Activated T-helper 9 cell treated with anti-CD3 and anti-CD28 coated beads, Interleukin-2, amount 50 U/mL, for 16 hours (primary cell): ENCODE measurements at places on chromosomes 3 and 15.

DNA sequence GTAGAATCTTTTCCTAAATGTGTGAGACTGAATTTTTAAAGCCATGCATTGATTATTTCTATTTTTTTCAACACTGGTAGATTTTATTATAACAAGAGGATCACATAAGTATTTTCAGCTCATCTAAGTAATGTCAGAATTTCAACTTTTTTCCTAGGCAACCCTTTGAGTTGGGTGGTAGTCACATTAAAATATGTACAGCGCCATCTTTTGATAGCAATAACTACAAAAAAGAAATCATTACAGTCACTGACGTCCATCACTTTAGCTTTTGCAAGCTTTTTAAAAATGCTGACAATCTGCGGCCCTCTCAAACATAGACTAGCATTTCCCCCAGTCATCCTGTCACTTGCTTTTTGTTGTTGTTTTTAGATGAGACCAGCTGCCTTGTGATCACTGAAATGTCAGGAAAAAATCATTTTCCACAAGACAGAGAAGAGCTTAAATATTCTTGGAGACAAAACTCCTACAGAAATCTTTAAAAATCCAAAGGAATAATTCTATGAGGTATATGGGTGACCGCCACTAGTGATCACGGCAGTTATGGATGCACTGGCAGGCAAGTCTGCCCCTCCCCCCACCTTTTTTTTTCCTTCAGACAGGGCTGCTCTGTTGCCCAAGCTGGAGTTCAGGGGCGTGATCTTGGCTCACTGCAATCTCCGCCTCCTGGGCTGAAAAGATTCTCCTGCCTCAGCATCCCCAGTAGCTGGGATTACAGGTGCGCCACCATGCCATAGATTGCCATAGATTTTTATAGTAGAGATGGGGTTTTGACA, 384.0 kb upstream of the KCNMB2 start:
- no peak for DNase-seq

- no peak for DNase-seq
Measured at GRCh38 chr3:14418296-14419250, 16.2 kb downstream of the SLC6A6 start.

DNA sequence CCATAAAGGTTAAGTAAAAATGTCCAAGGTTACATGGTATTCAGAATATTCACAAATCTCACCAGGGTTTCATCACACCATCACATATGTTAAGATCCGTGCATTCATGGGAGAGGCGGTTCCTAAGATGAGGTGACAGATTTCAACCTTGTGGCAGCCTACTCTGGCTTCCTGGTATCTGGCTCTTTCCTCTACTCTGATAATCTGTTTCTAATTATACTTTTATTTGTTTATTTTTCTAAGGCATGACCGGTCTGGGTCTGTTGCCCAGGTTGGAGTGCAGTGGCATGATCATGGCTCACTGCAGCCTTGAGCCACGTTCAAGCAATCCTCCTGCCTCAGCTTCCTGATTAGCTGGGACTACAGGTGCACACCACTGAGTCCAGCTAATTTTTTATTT, 34.4 kb downstream of the RAF1 start:
- no peak for DNase-seq

DNA sequence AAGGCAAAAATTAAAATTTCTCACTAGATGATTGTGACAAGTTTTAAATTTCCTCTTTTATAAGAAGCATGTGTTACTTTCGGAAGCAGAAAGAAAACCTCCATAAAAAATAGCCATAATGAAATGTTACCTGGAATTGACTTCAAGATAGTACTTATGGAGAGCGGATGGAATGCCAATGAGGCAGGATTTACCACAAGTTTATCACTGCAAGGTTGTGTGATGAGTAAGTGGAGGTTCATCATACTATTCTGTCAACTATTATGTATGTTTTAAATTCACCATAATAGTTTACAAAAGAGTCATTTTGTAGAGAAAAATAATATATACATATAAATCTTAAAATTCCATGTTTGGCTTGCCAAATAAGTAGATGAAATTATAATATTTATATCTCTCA, 230.3 kb downstream of the SCAPER start:
- DNase-seq, result no peak

DNA sequence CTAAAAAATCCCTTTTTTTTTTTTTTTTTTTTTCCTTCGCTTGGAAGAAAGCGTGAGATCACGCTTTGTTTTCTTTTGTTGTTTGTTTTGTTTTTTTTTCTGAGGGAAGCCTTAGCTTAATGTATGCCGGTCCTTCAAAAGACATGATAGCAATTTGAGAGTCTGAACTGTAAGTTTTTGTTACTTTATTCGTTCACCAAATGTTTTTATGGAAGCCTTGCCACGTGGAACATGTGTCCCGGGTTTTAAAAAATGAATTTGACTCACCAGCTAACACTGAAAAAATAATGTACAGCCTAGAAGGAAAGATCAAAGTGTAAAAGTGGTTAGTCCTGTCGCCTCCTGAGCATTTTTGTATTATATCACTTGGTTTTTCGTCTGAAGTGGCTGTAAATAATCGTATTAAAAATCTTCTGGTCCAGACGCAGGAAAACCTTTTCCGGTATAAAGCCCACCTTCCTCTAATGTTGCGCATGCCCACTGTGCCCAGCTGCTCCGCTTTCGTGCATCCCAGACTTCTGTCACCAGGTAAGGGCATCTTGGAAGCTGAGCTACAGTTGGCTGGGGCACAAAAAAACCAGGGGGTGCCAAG, 795 bp upstream of the MYNN start:
- no peak for DNase-seq

- no peak for DNase-seq
Measured at GRCh38 chr3:45975686-45976085, 19.9 kb downstream of the FYCO1 start.

- DNase-seq, result no peak
Measured at GRCh38 chr15:73518876-73519733, 76.1 kb downstream of the REC114 start.

DNA sequence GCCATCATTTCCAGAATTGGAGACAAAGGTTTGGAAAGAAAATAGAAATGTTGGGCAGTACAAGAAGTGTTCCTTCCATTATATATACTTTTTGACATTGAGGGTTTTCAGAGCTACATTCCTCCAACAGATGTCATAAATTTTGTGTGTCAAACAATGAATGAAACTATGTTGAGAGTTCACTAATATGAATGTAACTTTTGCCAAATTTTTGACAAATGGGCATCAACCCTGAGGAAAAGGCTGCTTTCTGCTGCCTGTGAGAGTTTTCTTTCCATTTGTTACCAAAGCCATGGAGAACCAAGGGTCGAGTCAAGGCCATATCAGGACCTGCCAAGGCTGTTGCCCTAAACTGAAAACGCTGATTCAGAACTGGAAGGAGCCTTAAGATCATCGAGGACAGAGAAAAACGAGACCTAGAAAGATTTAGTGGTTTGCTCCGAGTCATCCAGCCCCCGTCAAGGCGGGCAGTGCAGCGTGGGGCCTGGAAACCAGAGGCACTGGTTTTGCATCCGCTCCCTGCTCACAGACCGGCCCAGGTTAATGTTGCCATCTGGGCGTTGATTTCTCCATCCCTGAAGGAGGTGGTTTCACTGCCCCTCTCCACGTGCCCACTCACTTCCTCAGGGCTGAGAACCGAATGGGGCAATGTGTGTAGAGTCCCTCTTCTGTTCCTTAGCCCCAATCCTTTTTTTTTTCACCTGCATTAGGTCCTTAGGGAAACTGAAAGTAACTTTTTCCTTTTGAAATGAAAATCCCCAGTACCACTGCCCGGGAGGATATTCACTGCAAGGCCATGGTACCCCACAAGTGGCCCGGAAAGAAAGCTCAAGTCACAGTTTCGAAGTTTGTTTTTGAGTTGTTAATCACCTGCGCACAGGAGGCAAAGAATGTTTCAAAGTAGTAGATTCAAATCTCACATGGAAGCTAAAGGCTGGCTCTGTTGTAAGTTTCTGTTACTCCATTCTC, 32.8 kb downstream of the TPM1 start:
- no peak for DNase-seq

GRCh38 chr3:72408983-72409779, 439.1 kb downstream of the SHQ1 start:
- no peak for DNase-seq

DNA sequence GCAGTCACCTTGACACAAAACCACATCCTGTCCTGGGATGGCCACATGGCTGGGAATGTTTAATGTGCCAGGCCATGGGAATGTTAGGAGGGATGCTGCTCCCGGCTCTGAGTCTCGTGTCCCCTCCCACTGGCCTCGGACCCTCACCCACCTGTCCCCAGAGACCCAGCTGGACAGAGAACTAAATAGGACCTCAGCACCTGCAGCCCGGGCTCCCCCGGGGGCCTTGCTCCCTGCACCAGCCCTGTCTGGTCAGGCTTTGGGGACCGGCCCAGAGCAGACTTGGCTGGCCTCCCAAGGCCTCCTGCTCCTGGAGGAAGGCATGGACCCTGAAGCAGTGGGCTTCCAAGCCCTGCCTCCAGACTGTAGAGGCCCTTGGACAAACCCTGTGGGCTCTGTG, 100.0 kb upstream of the IQSEC1 start:
- no peak for DNase-seq

DNA sequence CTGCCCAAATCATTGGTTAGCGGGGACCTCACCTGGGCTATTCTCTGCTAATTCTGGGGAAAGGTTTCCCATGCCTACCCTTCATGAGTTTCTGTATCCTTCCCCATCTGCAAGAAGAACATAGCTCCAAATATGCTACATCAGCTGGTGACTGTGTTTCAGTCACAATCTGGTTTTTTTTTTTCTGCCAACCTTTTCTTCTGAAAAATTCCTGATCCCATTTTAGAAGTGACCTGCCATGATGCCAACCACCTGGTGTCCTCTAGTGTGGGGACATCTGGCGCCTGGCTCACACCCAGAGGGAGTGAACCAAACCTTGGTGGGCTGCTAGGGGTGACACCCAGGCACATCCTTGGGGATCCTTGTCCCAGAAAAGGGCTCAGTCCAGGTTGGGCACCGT, 76.1 kb downstream of the CHRD start:
- no peak for DNase-seq

DNA sequence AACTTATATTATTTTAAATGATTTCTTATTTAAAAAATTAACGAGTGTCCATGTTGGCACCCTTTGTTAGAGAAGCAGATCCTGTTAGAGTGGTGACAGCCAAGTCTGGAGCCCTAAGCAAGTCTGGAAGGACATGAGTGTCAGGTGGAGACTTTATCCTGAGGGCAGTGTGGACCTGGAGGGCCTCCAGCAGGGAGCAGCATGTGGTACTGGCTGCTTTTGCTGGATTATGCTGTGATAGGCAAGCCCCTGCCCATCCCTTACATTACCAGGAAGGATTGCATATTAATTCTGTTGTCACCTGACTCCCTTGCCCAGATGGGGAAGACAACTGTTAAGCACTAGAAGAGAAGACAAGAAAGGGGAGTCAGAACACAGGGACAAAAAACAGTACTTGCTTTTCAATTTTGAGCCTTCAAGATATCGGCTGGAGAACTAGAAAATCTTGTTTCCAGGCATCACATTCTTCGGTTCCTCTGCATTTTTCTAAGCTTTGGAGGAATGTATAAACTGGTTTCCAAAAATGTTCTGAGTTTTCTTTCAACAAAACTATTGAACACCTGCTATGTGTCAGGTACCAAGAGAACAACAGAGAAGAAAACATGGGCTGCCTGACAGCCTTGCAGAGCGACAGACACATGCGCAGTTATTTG, 22.7 kb downstream of the ZNF860 start:
- no peak for DNase-seq

DNA sequence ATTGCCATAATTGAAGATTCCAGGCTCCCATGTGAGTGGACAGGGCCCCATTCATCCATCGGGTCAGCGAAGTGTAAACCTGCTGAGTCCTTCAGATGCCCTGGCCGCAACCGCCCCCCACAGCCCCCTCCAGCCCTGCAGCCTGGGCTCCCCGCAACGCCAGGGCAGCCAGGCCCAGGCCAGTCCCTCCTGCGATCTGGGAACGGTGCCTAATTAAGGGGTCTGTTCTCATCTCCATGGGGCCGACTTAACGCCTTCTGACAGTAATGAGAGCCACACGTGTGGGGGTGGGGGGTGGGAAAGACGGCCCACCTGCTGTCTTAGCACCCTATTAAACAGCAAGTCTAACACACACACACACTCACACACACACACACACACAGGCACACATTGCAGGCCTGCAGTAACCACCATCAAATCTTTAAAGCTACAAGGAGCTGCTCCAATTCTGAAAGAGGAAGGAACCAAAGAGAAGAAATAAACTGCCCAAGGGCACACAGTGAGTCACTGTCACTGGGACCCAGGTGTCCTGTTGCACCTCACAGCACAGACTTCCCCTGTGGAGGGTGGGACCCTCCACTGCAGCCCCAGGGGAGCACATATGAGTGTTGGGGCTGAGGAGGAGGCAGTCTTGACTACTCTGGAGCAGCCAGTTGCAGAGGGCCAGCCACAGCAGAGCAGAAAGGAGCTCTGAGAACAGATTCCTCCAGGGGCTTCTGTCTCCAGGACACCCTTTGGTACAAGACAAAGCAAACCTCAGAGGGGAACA, 31.8 kb upstream of the HES1 start:
- DNase-seq, result no peak

DNA sequence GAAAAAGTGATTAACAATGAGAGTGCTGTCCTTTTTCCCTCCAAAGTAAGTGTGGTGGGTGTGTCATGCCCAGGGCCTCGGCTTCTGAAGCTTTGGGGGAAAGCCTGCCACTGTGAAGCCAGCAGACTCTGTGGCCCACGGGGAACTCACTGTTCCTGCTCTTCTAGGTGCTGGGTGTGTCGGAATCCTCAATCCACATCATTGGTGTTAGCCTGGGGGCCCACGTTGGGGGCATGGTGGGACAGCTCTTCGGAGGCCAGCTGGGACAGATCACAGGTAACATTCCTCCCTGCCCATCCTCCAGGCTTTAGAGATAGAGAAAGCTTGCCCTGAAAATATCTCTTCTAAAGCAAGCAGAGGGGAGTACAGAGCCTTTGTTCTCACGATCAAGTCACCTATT, 11.6 kb downstream of the PLA1A start:
- DNase-seq, result no peak

GRCh38 chr3:28243424-28244106, 2.1 kb downstream of the CMC1 start:
- no peak for DNase-seq

GRCh38 chr15:42507514-42507913, 12.1 kb downstream of the SNAP23 start:
- DNase-seq, result no peak

DNA sequence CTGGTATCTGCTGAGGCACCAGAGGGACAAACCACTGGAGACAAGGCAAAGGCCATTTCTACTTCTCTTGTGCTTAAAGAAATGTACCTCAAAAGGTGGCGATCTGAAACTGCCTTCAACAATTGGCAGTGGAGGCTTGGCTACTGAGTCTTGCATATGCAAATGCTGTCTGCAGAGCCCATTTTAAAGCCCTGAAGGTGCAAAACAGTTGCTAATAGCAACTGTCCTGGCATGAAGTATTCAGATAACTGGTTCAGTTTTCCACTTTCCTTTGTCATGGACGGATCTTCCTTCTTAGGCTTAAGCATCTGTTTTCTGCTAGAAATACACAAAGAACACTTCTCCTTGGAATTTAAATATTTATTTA, 71.4 kb upstream of the PSMD6 start:
- no peak for DNase-seq

GRCh38 chr3:71042759-71043158, 540.8 kb downstream of the FOXP1 start:
- no peak for DNase-seq
